ENCODE measurements at places on chromosomes 13 and 19.

GRCh38 chr13:20814224-20814910, 40.6 kb upstream of the EEF1AKMT1 start:
- H3K4me1 ChIP-seq = peaks cover 46% of the 10 kb centered on the region
- DNase-seq = peak; percentile 95
- no peaks in the 10 kb centered on the region for H3K27me3 ChIP-seq
- H3K4me3 ChIP-seq = peak overlapping the region; percentile 45
- H3K27ac ChIP-seq = peak overlapping the region; percentile 87

DNA sequence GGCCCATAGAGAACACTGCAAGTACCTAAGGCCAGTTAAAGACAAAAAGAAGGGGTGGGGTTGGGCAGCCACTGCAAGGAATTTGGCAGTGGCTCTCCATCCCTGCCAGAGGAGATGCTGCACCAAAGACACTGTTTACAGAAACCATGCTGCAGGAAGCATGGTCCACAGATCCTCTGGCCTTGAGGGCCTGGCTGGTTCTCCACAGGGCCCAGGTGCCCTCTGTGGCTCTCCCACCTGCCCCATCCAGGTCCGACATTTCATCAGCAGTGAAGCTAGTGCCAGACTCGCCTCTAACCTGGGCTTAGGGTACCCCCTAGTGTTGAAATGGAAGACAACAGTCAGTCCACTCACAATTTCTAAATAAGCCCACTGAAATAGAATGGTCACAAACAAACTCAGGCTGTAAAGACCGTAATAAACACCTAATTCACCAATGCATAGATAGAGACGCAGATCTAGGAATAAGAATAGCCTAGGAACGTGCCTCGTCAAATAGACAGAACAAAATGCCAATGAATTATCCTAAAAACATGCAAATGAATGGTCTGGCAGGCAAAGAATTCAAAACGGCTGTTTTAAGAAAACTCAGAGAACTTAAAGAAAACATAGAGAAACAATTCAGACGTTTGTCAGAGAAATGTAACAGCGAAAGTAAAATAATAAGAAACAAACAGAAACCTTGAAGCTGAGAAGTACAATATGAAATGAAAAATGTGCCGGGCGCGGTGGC, 23.3 kb downstream of the LYPD4 start:
- H3K27ac ChIP-seq = no peak overlapping the region
- H3K4me1 ChIP-seq = no peaks in the 10 kb centered on the region
- H3K27me3 ChIP-seq = no peaks in the 10 kb centered on the region

DNA sequence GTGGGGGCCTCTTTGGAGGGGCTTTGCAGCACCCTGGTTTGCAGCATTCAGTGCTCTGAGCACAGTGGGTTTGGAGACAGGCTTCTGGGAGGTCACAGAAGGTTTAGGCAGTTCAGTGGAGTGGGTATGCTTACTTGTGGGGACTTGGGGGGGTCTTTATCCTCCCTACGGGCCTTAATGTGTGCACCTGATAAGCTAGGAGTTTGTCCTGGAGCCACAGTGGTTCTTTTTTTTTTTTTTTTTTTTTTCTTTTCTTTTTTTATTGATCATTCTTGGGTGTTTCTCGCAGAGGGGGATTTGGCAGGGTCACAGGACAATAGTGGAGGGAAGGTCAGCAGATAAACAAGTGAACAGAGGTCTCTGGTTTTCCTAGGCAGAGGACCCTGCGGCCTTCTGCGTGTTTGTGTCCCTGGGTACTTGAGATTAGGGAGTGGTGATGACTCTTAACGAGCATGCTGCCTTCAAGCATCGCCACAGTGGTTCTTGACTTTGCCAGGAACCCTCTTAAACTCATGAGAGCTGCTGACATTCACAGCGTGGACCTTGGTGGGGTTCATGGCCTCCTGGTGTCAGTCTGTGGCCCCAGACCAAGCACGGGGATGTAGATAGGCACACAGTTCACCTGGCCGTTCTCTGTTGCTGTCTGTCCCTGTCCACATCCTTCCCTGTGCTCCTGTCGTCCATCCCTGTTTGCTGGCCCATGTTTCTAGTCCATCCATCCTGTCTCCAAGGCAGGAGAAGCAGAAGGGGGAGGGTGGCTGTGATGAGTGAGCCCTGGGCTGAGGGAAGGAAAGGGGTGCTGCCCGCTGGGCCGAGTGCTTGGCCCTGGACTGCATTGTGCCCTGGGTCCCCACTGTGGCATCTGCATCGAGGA, 2.7 kb downstream of the EGLN2 start:
- peaks cover 68% of the 10 kb centered on the region for H3K4me1 ChIP-seq
- H3K4me3 ChIP-seq = peak overlapping the region; percentile 94
- no peak for DNase-seq
- peak overlapping the region; percentile 96 for H3K27ac ChIP-seq

DNA sequence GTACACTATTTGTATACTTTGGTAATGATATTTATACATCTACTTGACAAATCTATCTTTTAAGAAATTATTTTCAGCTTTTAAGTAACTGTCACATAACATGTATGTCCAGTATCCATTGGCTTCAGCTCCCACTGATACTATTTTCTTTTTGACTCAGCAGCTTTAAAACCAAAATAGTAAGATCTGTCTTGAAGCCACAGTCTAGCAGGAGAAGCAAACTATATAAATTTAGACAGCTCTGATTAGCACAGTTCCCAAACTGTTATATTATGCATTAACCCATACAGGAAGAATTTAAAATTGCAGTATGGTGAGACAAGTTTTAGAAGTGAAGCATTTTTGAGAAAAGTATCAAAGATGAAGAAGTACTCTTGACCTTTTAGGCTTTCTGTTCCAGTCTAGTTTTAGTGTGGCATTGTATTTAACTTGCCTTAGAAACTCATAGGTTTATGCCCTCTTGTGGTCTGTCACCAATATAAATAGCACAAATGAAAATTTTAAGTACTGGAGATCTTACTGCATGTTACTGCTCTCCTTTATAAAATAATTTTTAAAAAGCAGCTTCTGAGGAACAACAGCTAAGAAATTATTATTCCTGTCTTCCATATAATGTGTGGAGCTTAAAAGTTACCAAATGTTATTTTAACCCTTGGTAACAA, 24.7 kb downstream of the URI1 start:
- DNase-seq = no peak
- H3K27me3 ChIP-seq = no peaks in the 10 kb centered on the region
- no peaks in the 10 kb centered on the region for H3K36me3 ChIP-seq
- no peak overlapping the region for H3K27ac ChIP-seq

- no peak for DNase-seq
- H3K36me3 ChIP-seq = no peaks in the 10 kb centered on the region
- H3K4me1 ChIP-seq = no peaks in the 10 kb centered on the region
- no peak overlapping the region for H3K27ac ChIP-seq
- no peak overlapping the region for H3K4me3 ChIP-seq
Measured at GRCh38 chr13:35983206-35983605, 148.0 kb downstream of the DCLK1 start.

DNA sequence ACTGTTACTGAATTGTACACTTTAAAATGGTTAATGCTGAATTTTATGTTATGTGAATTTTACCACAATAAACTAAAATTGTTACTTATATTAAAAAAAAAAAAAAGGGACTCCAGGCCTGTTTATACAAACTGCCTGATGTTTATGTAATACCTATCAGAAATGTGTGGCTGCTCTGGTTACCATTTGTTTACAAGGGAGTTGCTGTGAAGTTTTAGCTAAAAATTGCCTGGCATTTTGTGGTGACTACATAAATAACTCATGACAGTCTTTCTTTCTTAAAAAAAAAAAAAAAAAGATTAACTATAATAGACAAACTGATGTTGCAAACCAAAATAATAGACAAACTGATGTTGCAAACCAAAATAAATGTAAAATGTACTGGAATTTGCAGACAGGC, 71.8 kb downstream of the CDADC1 start:
- H3K4me1 ChIP-seq = peaks cover 5% of the 10 kb centered on the region
- no peak for DNase-seq
- no peaks in the 10 kb centered on the region for H3K36me3 ChIP-seq
- H3K27me3 ChIP-seq = no peaks in the 10 kb centered on the region
- H3K27ac ChIP-seq = peak overlapping the region; percentile 35

DNA sequence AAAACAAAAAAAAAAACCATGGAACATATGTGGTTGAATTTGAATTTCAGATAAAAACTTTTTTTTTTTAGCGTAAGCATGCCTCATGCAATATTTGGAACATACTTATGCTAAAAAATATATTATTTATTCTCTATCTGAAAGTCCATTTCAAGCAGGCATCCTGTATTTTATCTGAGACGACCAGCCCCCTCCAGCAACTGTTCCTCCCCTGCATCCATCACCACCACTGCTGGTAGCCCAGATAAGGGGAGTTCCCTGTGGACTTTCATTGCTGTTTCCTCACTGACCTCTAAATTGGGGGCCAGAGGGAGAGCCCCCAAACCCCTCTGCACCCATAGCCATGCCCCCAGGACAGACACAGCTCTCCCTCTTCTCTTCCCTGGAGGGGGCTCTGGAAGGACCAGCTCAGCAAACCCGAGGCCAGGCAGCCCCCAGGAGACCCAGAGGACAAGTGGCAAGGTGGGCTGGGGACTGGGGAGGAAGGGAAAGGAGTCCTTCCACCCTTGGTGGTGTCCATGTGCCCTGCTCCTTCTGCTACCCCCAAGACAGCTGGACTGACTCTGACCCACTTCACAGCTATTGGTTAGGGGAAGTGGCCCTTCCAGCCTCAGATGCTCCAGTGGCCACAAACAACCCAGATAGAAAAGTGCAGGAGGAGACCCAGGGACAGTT, 6.6 kb upstream of the SIGLEC12 start:
- H3K27ac ChIP-seq = no peak overlapping the region
- no peaks in the 10 kb centered on the region for H3K27me3 ChIP-seq
- no peaks in the 10 kb centered on the region for H3K36me3 ChIP-seq
- H3K4me1 ChIP-seq = no peaks in the 10 kb centered on the region

- no peaks in the 10 kb centered on the region for H3K27me3 ChIP-seq
- DNase-seq = no peak
- no peaks in the 10 kb centered on the region for H3K36me3 ChIP-seq
- H3K4me3 ChIP-seq = no peak overlapping the region
Measured at GRCh38 chr13:84730376-84730775, 848.1 kb upstream of the SLITRK1 start.

DNA sequence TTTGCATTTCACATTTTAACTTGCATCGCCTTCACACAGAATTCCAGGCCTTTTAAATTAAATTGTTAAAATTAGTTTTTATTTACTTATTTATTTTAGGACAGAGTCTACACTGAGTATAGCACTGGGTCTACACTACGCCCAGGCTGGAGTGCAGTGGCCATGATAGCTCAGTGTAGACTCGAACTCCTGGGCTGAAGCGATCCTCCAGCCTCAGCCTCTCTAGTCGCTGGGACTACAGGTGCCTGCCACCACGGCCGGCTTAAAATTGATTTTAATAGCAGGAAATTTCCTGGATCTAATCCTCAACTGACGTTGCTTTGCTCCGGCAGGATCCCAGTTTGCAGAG, 301 bp upstream of the ZNF610 start:
- H3K36me3 ChIP-seq = no peaks in the 10 kb centered on the region
- H3K4me3 ChIP-seq = peak overlapping the region; percentile 76
- H3K27ac ChIP-seq = peak overlapping the region; percentile 81
- peaks cover 8% of the 10 kb centered on the region for H3K4me1 ChIP-seq
- no peak for DNase-seq
- no peaks in the 10 kb centered on the region for H3K27me3 ChIP-seq

- H3K27me3 ChIP-seq = peaks cover 17% of the 10 kb centered on the region
- H3K27ac ChIP-seq = no peak overlapping the region
- no peak for DNase-seq
- no peaks in the 10 kb centered on the region for H3K36me3 ChIP-seq
Measured at GRCh38 chr19:493391-494170, 2.7 kb upstream of the MADCAM1 start.

GRCh38 chr13:111330066-111330610, 9.7 kb downstream of the TEX29 start:
- DNase-seq = no peak
- H3K4me1 ChIP-seq = no peaks in the 10 kb centered on the region
- no peak overlapping the region for H3K27ac ChIP-seq
- H3K4me3 ChIP-seq = no peak overlapping the region
- H3K27me3 ChIP-seq = no peaks in the 10 kb centered on the region

DNA sequence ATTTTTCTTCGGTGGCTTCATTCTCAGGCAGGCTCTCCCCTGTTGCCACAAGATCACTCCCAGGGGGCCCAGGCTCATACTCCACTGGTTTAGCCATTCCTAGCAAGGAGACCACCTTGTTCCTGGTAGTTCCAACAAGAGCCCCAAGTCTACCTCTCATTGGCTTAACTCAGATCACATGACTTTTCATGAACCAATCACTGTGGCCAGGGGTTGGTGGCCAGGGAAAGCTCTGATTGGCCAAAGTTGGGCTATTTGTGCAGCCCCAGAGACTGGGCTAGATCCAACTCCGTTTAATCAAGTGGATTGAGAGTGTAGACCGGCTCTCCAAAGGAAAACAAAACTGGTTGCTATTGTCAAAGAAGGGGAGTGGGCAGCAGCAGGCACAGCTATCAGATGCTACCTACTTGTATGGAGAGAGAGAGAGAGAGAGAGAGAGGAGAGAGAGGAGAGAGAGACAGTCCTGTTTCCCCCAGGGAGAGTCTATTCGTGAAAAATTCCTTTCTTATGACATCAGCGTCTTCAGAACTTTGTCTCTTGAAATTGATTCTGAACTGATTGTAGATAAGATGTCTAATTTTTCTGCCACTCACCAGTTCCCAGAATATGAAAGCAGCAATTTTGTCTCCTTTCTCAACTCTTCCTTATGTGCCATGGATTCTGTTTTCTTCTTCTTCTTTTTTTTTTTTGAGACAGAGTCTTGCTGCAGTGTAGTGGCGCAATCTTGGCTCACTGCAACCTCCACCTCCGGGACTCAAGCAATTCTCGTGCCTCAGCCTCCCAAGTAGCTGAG, 5.9 kb downstream of the CEACAM19 start:
- no peaks in the 10 kb centered on the region for H3K4me1 ChIP-seq
- DNase-seq = no peak
- no peak overlapping the region for H3K27ac ChIP-seq
- no peaks in the 10 kb centered on the region for H3K27me3 ChIP-seq
- H3K4me3 ChIP-seq = no peak overlapping the region

DNA sequence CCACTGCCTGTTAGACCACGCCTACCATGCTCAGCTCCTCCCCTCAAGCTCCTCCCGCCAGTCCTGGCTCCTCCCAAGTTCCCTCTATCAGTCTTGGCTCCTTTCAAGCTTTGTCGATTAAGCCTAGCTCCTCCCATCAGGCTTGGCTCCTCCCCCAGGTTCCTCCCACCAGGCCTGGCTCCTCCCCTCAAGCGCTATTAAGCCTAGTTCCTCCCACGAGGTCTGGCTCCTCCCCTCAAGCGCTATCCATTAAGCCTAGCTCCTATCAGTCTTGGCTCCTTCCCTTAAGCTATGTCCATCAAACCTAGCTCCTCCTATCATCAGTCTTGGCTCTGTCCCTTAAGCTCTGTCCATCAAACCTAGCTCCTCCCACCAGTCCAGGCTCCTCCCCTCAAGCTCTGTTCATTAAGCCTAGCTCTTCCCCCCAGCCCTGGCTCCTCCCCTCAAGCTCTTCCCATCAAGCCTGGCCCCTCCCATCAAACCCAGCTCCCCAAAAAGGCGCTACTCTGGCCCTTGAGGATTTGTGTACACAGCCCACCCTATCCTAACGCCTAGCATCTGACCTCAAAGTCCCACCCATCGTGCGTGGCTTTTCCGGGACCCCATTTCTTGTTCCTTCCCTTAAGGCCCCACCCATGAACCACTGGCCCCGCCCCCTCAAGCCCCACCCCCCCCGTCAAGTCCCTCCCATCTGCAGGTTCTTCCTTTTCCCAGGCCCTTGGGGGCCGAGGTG, 10.0 kb downstream of the CAMSAP3 start:
- no peaks in the 10 kb centered on the region for H3K4me1 ChIP-seq
- H3K4me3 ChIP-seq = no peak overlapping the region
- H3K27me3 ChIP-seq = peaks cover 8% of the 10 kb centered on the region
- no peak overlapping the region for H3K27ac ChIP-seq
- no peak for DNase-seq

Measured in gastrocnemius medialis (tissue), 4 donors.